ENCODE measurements at places on chromosomes 2 and 18.

GRCh38 chr2:27285481-27285880 is 3.3 kb downstream of the TRIM54 start:
- DNase-seq = no peak

GRCh38 chr18:48819781-48820482 is 130.8 kb downstream of the SMAD7 start:
- DNase-seq = no peak

GRCh38 chr18:50422286-50422898 is 47.5 kb downstream of the SKA1 start:
- DNase-seq = no peak

DNA sequence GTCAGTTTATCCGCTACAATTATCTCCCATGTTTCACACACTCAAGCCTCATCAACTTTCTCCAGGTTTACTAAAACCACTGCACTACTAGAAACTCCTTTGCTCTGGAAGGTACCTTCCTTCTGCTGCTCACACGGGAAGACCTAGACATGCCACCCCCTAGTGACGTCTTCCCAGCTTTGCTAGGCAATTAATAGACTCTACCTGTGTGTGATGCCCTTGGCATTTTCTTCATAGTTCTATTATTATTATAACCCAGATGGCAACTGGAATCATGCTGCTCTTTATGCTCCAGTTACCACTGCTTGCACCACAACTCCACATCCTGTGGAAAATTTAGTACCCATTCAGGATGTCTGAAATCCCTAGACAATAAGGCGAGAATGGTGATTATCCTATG is 42.4 kb downstream of the CACNB4 start:
- DNase-seq = no peak

GRCh38 chr2:234919711-234920110 is 32.1 kb upstream of the SH3BP4 start:
- no peak for DNase-seq

- DNase-seq = no peak
These were observed 129.8 kb upstream of the TANK start for GRCh38 chr2:161030260-161031063.

Data from GM10248 (cell line).